NB4 (cell line): ENCODE measurements at places on chromosomes 2 and 18.

DNA sequence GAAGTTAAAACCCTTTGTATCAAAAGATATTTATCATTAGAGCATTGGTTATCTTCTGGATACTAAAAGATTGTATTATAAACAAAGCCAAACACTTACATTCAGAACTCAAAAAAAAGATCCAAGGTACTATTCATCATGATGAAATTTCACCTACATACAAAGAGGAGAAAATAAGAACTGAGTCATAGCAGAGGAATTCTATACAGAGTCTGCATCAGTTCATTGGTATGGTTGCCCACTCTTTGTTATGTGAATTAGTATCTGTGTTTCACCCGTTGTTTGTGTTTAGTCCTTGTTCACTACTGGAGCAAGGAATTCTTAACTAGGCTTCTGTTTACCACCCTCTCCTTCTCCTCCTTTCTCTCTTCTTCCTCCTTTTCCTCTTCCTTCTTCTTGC is 157.9 kb downstream of the LNPK start:
- DNase-seq, result no peak

DNA sequence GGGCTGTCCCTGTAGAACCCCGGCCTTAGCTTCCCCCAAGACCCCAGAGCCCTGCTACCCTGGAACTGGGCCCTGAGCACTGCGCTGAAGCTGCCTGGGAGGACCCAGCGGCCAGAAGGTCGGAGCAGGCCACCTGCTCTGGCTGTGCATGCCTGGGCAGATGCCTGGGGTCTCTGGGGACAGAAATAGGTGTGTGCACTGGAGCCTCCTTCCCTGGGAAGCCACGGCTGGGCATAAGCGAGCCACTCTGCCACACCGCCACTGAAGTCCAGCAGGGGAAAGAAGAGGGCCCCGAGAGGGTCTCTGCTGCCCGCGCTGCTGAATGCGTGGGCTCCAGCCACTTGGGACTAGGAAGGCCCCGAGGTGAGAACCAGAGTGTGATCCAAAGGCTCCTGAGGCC is 6.7 kb downstream of the GBX2 start:
- no peak for DNase-seq

GRCh38 chr2:127388423-127389164 is 819 bp upstream of the MAP3K2 start:
- no peak for DNase-seq

DNA sequence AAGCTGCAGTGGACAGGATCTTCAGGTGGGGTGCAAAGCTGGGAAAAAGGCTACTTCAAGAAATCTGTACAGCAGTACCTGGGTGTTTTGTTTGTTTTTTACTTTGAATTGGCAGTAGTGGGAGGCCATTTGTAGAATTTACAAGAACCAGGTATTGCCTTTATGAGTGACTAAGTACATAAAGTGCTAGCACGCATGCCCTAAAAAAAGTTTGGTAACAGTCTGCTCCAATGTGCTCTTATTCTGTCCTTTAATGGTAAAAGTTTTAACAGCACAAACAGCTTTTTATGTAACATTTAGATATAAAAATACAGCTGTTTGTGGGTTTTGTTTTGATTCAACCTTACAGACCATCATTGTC is 17.2 kb downstream of the REV1 start:
- no peak for DNase-seq

- DNase-seq, result no peak
Measured at GRCh38 chr2:39679805-39680204, 14.1 kb downstream of the TMEM178A start.

GRCh38 chr2:95008306-95008705 is 17.2 kb upstream of the MAL start:
- no peak for DNase-seq

DNA sequence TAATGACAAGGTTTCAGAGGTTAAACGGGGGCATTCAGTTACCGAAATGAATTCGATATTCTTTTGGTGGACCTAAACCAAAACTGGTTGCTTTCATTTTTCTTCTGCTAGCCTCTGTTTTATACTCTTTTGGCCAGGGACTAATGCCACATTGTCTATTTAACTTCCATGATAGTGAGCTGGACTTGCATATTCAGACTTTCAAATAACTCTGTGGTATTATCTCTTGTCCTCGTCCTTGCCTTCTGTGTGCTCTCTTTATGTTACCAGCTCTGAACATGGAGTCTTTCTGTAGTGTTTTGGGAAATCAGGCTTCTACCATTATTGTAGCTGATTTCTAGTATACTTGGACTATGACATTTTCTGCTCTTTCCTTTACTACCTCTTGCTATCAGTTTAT is 75.1 kb downstream of the CCDC102B start:
- DNase-seq, result no peak

GRCh38 chr2:215624423-215624829 is 188.6 kb upstream of the FN1 start:
- peak; percentile 74 for DNase-seq

DNA sequence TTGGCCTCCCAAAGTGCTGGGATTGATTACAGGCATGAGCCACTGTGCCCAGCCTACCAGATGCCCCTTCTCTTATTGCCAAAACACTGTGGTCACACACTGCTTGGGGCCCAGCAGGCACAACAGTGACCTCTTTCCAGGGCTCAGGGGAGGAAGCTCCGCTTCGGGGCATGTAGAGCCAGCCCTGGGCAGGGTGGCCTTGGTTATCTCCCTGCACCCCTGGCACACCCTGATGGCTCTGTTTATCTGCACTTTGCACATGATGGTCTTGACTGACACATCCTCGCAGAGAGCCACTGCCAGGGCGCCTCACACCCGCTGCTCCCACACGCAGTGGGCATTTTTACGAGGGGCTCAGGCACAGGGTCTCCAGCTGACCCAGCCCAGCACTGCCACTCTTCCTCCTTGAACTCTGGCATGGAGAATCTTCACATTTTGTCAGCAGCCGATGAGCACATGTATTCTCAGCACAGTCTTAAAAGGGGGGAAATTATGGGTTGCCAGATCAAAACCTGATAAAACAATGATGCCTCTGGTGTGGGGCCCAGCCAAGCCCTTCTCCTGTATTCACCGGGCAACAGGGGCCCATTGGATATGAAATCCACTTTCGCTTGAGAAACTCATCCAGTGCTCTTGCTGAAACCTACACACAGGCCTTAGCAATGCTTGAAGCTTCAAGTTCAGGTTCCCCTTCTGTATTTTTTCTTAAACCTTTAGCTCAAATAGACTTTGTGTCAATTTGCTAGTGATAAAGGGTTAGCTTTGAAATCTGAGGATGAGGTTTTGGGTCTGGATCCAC is 5.9 kb downstream of the GYPC start:
- DNase-seq, result no peak

GRCh38 chr18:37163119-37163518 is 334.2 kb downstream of the KIAA1328 start:
- no peak for DNase-seq

DNA sequence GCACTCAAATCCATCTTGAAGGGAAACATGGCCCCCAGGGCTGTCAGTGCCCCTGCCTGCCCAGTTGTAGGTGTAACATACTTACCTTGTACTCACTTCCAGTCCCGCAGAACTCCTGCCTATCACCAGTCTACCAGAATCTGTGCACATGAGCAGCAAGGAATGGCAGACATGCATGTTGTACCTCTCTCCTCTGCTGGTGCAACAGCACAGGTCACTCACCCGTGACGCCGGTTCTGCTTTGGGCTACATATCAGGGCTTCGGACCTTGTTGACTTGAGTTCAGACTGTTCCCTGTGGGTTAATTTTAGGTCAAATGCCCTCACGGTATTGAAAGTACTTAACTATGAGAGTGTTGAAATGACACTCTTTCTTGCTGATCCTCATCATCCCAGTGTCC is 215.7 kb downstream of the TPGS2 start:
- no peak for DNase-seq

DNA sequence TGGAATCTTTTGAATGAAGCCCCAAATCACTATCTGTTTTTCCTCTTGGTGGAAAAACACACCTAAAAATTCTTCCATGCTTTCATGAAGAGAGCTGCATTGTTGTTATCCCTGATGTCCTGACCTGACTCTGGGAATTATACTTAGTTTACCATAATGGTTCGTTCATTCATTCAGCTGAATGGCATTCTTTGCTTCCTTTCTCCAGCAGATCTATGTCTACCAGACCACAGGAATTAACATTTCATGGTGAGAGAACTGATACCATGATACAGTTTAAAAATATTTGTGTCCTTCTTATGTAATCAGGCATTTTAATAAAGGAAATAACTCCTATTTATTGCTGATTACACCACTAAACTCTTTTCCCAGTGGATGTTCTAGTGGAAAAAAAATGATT is 11.1 kb upstream of the SLC4A10 start:
- no peak for DNase-seq

GRCh38 chr2:165219481-165219880 is 15.6 kb upstream of the SCN3A start:
- DNase-seq, result no peak

- peak; percentile 87 for DNase-seq
Measured at GRCh38 chr2:174025271-174026121, 60.3 kb upstream of the SP3 start.

DNA sequence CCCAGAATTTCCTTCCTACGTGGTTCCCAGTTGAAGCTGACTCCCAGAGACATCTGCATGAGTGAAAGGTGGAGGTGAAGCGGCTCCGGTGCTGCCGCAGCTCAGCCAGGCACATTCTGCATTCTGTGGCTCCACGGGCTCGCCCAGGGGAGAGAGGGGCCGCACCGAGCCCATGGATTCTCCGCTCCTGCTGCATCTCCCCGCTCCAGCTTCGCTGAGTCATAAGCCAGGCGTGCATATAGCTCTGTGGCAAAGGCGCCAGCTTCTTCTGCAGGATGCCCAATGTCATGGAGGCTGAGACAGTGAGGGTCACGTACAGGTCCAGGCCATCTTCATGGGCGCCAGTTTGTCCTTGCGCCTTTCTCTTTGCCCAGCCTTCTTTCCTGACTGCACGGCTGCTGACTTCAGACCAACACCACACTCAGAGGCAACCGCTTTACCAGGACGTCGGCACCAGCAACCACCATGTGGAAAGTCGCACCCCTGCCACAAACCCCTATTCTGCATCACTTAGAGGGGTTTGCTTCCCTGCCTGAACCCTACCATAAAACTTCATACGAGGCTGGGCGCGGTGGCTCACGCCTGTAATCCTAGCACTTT is 215.7 kb downstream of the MGAT5 start:
- no peak for DNase-seq

DNA sequence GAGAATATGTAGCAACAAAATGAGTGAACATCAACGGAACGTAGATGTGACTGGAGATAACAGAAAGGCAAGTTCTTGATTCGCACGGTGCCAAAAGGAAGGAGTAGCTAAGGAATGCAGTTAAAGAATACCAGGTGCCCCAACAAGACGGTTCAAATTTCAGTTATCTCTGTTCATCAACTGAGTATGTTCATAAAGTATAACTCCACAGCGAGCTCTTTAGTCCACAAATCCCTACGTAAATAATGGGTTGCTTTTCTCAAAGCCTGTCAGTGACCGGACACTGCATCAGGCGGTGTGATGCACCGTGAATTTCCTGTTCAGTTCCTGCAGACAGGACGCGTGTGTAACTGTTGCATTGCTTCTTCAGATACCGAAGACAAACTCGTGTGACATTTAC is 91.8 kb downstream of the NOL10 start:
- no peak for DNase-seq

- DNase-seq, result peak; percentile 75
Measured at GRCh38 chr2:37600735-37601134, 70.7 kb downstream of the CDC42EP3 start.

GRCh38 chr2:146950911-146951310 is 893.9 kb upstream of the ACVR2A start:
- DNase-seq, result no peak

DNA sequence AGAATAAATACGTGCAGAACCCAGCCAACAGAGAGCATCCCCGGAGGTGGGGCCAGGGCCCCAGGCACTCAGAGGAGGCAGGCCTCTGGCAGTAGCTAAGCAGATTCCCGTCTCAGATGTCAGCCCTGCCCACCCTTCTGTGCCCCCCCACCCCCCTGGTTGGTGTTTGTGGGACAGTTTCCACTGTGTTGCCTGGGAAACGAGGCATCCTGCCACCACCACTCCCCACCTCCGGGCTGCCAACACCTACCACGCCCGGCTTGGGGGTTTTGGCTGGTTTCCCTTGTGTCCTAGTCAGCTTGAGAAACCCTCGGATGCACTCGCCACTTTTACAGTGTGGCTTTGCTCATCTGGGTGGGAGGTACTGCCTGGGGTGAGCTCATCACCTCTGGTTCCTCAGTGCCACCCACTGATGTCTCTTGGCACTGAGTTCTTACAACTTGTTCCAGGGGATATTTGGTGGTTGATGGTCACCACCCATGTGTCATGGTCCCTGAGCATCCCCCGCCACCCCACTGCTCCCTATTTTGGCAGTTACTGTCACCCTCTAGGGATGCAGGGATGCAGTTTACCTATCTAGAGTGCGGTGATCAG is 72.4 kb upstream of the YWHAQ start:
- peak; percentile 58 for DNase-seq

DNA sequence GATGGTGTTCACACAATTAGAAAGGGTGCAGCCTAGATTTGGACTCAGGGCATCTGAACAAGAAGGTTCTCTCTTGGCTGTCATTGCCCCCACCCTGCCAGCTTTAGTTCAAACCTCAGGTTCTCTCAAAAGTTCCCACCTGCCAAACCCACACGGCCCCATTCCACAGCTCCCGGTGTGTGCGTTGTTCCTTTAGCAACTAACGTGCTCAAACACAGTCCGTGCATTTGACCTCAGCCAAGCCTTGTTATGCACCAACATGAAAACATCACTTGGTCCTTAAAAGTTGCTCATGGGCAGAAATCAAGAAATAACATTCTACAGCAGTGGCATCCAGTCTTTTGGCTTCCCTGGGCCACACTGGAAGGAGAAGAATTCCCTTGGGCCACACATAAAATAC is 32.0 kb downstream of the LOXHD1 start:
- DNase-seq, result no peak

- DNase-seq, result no peak
Measured at GRCh38 chr2:17790536-17790935, 25.7 kb upstream of the MSGN1 start.

- DNase-seq, result no peak
Measured at GRCh38 chr2:96815326-96816126, 542 bp upstream of the CNNM3 start.

DNA sequence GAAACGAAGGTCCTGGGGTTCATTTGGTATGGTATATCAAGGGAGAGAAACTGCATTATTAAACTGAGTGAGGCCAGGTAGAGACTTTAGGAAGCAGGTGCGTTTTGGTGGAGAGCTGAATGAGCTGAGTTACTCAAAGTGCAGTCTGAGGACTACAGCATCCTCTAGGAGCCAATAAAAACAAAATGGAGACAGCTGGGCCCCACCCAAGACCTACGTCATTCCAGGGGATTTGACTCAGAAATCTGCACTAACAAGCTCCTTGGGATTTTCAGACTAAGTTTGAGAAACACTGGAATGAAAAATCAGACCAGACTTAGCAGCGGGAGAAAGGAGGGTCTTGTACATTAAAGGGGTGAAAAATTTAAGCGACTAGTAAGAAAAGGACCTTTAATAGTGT is 131.5 kb downstream of the UXS1 start:
- DNase-seq, result no peak

DNA sequence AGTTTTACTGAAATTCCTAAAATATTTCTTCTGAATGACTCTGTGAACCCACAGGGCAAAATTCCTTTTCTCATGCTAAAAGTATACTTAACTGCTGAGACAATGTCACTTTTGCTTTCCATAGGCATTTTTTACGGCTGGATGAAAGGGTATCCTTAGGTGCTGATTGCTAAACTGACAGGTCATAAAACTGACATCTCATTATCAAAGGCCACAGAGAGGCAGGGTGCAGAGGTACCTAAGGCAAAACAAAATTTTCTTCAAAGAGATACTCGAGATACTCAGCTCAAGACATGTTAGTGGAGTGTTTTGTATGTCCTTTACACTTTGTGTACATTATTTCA is 62.0 kb upstream of the WDR75 start:
- no peak for DNase-seq
